Suppressor macrophage (primary cell): ENCODE measurements at places on chromosomes 12 and 14.

DNA sequence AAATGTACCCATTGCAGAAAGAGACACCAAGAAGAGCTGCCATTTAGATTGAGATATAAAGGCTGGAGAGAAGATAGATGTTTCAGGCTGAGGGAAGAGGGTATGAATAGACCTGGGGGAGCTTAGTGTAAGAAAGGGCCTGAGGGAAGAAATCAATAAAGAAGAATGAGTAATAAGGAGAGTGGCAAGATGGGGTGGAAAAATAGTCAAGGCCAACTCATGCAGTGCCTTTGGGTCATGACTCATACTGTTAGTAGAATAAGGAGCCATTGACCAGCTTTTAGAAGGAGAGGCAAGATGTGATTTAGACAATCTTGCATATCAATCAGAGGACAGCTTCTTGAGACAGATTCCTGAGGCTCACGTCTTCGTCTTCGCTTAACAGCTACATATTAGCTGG lies 287.5 kb downstream of the DUSP6 start:
- DNase-seq, result no peak

DNA sequence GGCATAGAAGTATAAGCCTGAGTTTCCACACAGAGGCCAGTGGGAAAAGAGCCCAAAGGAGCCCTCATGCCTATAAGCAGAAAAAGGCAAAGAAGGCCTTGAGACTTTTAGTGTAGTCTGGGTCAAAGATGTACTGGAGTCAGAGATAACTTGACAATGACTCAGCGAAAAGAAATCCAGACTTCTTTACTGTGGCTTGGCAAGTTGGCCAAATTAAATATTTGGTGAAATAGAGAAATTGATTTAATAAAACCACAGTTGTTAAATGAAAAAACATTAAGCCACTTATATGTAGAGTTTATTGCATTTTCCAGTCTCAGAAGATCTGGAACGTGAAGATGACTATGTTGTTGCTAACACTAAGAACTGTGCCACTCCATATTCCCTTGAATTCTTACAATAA lies 105.1 kb downstream of the TMTC3 start:
- DNase-seq, result no peak

DNA sequence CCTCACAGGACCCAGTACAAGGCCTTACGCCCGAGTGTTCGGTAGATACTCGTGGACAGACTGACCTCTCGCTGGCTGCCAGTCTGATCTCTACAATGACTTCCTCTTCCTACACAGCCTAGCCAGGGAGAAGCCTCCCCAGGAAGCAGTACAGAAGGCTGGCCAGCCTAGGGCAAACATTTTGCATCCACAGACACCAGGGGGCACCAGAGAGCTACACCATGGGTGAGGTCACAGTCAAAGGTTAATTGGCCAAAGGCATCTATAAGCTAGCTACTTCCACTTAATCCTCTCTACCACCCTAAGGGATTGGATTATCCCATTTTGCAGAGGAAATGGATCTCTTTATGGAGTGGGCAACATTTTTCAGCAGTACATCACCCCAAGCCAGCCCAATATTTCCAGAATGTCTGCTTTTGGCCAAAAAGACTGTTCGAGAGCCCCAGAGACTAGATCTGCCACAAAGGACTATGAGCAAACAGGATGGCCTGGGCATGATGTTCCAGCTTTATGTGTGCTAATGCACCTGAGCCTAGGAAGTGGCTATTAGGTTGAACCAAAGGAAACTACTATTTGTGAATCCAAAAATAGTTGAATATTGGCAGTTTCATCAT lies 14.6 kb upstream of the PNMA1 start:
- peak; percentile 97 for DNase-seq

- DNase-seq, result no peak
Measured at GRCh38 chr14:61566537-61567225, 128.6 kb upstream of the HIF1A start.

GRCh38 chr12:93365616-93366405 lies 11.9 kb upstream of the NUDT4 start:
- peak; percentile 53 for DNase-seq

- DNase-seq, result no peak
Measured at GRCh38 chr14:104020471-104020870, 65.0 kb upstream of the ASPG start.

DNA sequence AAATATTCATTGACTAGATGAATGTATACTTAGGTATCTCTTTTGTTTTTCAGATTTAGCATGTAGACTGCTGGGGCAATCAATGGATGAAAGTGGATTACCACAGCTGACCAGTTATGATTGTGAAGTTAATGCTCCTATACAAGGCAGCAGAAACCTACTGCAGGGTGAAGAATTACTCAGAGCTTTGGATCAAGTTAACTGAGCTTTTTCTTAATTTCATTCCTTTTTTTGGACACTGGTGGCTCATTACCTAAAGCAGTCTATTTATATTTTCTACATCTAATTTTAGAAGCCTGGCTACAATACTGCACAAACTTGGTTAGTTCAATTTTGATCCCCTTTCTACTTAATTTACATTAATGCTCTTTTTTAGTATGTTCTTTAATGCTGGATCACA lies 15.3 kb upstream of the SNAPC1 start:
- no peak for DNase-seq

DNA sequence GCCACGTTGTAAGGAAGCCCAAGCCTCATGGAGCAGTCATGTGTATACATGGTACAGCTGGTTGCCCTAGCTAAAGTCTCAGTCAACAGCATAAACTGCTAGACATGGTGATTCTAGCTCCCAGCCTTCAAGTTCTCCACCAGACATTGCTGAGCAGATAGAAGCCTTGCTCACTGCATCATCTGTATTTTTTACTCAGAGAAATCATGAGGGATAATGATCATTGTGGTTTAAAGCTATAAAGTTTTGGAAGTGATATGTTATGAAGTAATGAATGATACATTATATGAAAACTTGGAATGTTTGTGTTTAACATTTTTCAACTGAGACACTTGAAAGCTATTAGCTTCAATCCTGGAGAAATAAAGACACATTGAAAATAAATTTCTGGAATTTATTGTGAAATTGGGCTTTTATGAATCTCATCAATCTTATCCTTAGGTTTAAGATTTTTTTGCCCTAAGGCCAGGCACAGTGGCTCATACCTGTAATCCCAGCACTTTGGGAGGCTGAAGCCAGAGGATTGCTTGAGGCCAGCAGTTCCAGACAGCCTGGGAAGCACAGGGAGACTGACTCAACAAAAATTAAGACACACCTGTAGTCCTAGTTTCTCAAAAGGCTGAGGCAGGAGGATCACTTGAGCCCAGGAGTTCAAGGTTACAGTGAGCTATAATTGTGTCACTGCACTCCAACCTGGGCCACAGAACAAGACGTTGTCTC lies 5.6 kb upstream of the NFATC4 start:
- no peak for DNase-seq

DNA sequence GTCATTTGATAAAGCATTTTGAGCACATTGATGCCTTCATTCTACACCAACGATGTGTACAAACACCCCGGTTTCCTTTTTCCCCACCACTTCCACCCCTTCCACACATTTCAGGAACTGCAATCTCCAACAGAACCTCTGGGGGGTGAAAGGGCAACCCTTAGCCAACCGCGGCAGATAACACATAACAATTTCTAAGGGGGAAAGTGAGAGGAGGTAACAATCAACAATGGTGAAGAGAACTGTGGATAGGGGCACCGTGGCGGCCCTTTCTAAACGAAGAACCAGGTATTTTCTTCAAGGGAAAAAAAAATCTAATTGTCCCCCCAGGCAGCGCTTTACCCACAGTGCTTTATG lies 1.1 kb downstream of the KITLG start:
- DNase-seq, result peak; percentile 68

DNA sequence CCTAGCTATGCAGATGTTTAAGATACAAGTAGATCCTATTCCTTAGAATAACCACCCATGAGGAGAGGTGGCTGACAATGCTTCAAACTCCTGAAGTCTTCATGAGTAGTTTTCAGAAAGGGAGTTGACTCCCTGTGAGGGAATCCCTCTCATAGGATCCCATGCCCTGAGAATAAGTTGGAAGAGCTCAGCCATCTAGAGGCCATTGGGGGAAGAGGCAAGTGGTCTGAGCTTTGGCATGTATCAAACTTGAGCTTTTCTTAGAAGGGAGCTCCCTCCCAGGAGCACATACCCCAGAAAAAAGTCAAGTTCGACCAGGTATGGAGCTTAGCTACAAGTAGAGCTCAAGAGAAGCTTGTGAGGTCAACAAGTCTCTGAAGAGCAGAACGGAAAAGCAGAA lies 165.7 kb upstream of the RBM19 start:
- DNase-seq, result no peak

DNA sequence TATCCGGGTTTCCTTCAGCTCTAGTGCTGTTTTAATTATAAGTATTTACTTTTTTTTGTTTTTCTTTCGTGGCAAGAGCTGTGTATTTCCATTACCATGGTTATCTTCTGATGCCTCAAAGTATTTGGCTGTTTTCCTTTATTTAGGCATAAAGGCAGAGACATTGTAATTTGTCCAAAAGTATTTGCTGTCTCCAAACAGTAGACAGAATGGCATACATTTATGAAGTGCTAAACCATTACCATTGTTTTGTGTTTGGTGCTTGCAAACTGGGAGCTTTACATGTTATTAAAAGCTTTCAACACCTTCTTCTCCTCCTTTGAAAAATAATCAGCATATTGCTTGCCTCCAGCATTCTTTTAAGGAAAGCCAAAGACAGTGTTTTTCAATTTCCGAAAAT lies 46.3 kb downstream of the FLRT2 start:
- no peak for DNase-seq

DNA sequence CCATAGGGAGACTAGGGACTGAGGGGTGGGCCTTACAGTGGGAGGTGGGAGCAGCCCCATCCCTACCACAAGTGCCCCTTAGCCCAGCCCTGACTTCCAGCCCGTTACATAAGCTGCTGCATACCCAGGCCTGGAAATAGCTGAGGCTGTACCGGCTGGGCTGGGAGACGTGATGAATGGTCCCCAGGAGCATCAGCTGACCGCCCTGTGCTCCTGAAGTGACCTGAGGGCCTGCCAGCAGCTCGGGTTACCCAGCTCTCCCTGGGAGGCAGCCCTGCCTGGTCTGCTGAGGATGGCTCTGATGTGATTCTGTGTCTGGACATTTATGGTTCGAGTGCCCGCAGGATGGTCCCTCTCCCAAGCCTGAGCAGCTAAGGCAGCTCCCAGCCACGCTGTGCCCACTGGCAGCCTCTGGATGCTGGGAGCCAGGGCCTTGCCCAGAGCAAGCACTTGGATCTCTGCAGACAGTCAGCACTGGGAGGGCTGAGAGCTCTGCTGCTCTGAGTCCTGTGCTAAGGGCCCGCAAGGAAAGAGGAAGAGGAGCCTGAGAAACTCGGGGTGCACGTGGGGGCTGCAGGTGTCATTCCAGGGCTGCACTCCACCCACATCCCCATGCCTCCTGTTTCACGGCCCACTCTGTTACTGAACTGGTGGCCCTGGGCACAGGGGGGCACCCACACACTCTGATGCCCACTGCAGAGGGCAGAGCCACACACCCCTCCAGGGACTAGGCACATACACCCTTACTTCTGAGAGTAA lies 20.5 kb downstream of the TAMALIN start:
- DNase-seq, result no peak

GRCh38 chr12:132140918-132141841 lies 2.9 kb downstream of the DDX51 start:
- DNase-seq, result no peak

DNA sequence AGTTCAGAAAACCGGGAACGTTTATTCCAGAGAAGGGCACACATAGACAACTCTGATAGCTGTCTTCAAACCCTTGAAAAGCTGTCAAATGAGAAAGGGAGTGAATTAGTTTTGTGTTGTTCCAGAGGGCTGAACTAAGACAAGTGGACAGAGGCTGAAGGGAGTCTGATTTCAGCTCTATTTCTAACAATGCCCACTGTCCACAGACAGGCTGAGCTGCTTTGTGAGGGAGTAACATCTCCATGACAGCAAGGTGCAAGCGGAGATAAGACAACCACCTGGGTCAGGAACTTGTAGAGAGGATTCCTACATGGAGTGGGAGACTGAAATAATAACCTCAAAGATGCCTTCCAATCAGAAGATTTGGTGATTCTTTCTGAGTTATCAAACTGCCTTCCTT lies 25.6 kb upstream of the PARP11 start:
- DNase-seq, result no peak

- no peak for DNase-seq
Measured at GRCh38 chr14:92863286-92864080, 59.5 kb upstream of the CHGA start.

DNA sequence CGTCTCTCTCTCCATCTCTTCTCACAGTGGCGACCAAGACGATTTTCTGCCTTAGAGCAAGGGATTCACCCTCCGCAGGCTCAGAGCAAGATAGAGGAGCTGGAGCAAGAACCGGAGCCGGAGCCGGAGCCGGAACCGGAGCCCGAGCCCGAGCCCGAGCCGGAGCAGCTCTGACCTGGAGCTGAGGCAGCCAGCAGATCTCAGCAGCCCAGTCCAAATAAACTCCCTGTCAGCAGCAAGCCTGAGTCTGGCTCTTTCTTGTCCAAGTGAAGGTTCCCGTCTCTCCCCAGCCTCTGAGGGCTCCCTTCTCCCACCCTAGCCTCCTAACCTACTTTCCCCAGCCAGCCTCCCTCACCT lies 5.9 kb downstream of the LAG3 start:
- DNase-seq, result peak; percentile 45

- peak; percentile 90 for DNase-seq
Measured at GRCh38 chr12:95942524-95943329, at the start of gene CCDC38. CCDC38 (minus strand) TSS chr12:95942614; CDS start chr12:95936509, 6,105 bp downstream.

DNA sequence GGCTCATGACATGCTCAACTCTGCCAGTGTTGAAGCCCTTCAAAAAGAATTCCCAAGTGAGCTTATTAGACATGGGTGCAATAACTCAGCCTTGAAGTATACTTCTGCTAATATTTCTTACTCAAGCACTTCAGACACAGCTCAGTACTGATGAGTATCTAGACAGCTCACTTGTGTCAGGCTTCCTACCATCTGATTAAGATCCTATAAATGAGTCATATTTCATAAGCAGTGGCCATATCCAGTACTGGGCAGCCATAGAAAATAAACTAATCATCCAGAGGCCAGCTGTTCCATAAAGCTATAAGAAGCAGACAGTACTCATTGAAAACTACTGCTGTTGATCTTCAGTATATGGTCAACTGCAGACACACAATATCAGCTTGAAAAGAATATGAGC lies 12.9 kb downstream of the FSCB start:
- no peak for DNase-seq

- no peak for DNase-seq
Measured at GRCh38 chr12:53399896-53400295, 19.9 kb downstream of the SP1 start.

GRCh38 chr12:18906395-18906794 lies 168.5 kb downstream of the CAPZA3 start:
- no peak for DNase-seq
